Suppressor macrophage treated with lipopolysaccharide for 4 hours (primary cell): ENCODE measurements at places on chromosomes 2 and 18.

- no peak for DNase-seq
Measured at GRCh38 chr2:152238016-152238415, 62.5 kb upstream of the STAM2 start.

DNA sequence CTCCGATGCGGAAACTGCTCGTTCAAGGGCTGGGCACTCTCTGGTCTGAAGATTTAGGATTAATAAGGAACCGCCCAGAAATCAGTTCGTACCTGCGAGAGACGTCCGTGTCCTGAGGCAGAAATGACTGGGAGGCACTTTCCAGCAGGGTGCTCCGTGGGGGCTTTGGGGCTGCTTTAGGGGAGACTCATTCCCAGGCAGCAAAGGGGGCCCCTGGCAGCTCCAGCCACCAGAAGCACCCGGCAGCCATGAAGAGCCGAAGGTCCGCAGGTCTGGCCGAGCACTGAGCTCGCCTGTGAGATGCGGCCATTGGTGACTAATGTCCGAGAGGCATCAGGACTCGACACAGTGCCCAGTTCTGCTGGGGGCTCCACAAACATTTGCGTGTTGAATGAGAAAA is 20.9 kb downstream of the KCNG2 start:
- DNase-seq, result no peak

DNA sequence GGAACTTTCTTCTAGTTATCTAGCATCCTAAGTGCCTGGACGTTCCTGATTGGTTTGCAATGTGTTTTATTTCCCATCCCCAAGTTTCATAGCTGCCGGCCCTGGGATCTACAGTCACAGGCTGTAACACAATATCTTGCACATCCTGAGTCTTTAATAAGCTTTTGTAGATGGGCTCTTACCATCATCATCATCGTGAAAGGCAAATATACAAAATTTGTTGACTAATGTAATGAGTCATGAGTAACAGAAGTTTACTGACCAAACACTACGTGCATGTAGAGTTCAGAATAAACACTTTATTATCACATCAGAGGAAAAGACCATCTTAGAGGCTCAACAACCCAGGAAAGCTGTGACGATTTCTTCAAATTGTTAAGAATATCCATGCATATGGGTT is 8.1 kb upstream of the TYMS start:
- no peak for DNase-seq

DNA sequence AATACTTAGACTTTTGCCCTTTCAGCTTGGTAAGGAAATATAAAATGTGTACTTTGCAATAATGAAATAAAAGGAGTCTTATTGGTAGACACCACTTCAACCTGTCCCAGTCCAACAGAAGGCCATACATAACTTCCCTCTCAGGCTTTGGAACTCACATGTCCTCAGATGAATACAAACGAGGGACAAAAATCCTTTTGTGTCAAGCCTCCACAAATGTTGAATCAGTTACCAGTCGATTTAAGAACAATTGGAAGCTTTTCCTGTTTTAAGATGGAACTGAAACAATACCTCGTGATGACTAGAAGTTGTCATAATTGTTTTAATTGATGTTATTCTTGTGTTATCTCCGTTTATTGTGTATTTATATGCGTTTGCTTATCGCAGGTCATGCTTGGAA is 385.1 kb upstream of the POU3F3 start:
- DNase-seq, result no peak

- no peak for DNase-seq
Measured at GRCh38 chr18:78673516-78674321, 305.9 kb upstream of the SALL3 start.

- no peak for DNase-seq
Measured at GRCh38 chr2:46047290-46047689, 249.9 kb upstream of the EPAS1 start.

- DNase-seq, result no peak
Measured at GRCh38 chr2:223612501-223612900, 10.3 kb upstream of the SCG2 start.

DNA sequence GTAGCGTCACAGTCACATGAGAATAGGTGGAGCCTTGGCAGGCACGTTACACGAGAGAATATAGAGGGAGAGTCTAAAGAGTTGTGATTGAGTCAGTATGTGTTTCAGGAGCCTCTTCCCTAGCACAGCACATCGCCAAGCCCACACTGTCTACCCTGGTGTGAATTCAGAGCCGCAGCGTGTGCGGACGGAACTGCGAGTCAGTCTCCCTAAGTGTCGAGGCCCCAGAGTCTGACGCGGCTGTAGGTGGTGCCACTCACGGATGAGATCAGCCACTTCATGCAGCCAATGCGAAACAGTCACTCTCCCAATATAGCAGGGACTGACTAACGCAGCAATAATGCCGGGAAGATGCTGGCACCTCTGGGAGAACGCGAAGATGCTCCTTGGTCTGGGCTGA is 587.3 kb upstream of the ID2 start:
- no peak for DNase-seq

GRCh38 chr18:12076424-12077140 is 17.1 kb upstream of the ANKRD62 start:
- DNase-seq, result peak; percentile 24

DNA sequence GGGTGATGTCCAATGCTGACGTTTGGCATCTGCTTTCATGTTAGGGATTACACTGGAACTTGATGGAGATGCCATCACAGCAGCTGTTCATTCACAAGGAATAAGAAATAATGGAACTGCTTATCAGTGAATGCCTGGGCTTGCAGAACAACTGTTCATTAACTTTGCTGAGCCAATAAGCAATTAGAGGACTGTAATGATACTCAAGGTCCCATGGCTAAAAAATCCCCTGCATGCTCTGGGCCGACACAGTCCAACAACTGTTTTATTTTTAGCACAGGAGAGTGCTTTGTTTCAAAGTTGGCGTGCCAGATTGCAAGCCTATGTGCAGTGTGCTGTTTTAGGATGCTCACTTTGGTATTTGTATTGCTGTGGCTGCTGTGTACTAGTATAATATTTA is 408.0 kb upstream of the RGPD4 start:
- DNase-seq, result no peak

GRCh38 chr2:62765619-62766376 is 60.3 kb downstream of the EHBP1 start:
- DNase-seq, result no peak

DNA sequence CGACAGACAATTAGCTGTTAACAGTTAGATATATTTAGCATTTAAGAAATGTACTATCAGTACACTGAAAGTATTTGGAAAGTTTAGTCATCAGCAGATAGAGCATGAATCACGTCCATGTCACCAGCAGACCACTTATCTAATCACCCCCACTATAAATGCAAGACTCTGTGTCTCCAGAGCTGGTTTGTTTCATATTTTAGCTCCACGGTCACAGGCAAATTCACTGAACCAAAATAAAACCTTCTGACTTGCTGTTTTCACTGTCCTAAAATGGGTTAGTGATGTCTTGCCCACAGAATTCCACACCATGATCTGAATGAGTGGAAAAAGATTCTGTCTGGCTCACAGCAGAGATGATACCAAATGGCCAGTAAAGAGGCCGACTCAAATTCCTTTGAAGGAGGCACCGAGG is 64.9 kb downstream of the CDH2 start:
- DNase-seq, result no peak

- DNase-seq, result no peak
Measured at GRCh38 chr2:148730085-148730484, 85.5 kb downstream of the EPC2 start.

- DNase-seq, result peak; percentile 50
Measured at GRCh38 chr2:143486976-143487375, 357.8 kb downstream of the ARHGAP15 start.

- no peak for DNase-seq
Measured at GRCh38 chr2:166163775-166164174, 36.0 kb upstream of the SCN1A start.

DNA sequence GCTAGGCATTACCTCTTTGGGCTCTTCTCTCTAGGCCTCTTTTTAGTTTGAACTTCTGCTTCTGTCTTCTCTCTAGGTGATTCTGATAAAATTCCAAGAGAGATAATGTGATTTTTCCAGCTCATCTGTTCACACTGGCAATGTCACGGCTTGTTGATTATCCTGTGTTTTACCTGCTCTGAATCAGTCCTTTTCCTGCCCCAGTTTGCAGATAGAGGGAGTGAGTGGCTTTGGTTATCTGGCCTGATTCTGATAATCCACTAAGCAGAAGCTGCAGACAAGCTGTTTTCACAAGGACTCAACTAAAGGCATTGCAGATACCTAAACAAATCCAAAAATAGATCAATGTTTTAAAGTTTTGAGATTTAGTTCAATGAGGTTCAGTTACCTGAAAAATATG is 111.9 kb downstream of the DCC start:
- DNase-seq, result no peak

DNA sequence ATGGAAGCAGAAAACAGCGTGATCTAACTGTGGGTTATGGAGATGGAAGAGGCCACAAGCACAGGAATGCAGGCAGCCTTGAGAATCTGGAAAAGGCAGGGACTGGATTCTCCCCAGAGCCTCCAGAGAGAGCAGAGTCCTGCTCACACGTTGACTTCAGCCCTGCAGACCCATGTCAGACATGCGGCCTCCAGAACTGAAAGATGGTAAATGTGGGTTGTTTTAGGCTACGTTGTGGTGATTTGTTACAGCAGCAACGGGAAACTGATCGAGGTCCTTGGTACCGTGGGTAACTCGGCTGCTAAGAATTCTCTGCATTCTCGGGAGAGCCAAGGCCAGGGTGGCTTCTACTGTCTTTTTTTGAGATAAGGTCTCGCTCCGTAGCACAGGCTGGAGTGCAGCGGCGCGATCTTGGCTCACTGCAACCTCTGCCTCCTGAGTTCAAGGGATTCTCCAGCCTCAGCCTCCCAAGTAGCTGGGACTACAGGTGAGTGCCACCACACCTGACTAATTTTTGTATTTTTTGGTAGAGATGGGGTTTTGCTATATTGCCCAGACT is 97.1 kb downstream of the ACKR3 start:
- no peak for DNase-seq

- no peak for DNase-seq
Measured at GRCh38 chr2:218882866-218883366, 2.3 kb downstream of the WNT10A start.

DNA sequence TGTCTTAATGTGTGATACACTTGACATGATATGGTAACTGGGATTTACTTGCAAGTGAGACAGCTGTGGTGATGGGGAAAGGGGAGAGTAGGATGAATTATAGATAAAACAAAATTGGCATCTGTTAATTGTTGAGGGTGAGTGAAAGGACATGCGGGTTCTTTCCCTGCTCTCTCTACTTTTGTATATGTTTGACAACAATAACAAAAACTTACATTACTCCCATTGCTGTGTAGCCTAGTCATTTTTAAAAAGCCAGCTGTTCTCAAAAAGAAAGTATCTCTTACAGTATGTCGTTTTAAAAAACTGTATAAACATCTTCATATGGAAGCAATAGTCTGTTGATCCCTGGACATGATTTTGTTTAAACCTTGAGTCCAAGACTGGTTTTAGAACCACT is 117.6 kb downstream of the MYO1B start:
- DNase-seq, result no peak

- DNase-seq, result peak; percentile 39
Measured at GRCh38 chr2:172552547-172553291, 3.2 kb upstream of the PDK1 start.

- DNase-seq, result no peak
Measured at GRCh38 chr2:237956402-237956736, 10.4 kb upstream of the UBE2F start.

- no peak for DNase-seq
Measured at GRCh38 chr2:52084759-52085158, 1052.8 kb upstream of the NRXN1 start.

DNA sequence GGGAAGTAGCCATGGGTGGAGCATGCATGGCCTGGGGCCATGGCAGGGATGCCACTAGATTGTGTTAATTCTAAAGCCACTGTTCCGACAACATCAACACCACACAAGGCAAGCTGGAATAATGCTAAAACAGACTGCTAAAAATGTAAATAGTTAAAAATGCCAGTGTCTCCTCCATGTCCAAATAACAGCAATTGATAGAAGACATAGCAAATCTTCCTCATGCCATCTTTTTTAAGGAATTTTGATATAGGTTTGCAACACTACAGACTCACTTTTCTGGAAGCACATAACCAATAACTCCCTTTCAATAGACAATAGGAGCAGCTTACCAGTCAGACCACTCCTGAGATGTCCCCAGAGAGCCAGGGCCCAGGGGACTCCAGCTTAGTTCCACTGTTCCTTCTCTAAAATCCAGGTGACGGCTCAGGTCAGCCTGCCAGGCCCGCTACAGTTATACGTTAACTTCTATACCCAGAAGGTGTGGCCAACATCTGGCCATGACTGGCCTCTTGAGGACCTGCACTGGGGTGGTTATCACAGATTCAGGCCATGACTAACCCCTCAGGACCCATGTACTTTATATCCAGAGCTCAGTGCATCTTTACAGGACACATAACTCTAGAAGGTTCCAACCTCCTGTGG is 20.3 kb downstream of the TUBB6 start:
- DNase-seq, result no peak

DNA sequence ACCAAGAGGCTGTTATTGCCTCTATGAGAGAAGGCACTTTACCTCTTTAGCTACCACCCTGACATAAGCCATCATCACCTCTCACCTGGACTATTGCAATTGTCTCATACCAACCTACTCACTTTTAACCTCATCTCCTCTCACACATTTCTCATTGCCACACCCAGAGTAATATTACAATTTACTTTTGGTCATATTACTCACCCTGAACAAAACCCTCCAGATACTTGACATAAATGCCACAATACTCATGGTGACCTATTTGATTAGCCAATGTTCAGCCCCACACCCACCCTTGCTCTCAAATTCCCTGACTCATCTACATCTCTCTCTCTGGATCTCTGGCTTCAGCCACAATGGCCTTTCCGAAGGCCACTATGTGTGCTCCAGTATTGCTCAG is 90.9 kb upstream of the CDH7 start:
- DNase-seq, result no peak

GRCh38 chr2:65722028-65722778 is 289.8 kb upstream of the SPRED2 start:
- peak; percentile 16 for DNase-seq

DNA sequence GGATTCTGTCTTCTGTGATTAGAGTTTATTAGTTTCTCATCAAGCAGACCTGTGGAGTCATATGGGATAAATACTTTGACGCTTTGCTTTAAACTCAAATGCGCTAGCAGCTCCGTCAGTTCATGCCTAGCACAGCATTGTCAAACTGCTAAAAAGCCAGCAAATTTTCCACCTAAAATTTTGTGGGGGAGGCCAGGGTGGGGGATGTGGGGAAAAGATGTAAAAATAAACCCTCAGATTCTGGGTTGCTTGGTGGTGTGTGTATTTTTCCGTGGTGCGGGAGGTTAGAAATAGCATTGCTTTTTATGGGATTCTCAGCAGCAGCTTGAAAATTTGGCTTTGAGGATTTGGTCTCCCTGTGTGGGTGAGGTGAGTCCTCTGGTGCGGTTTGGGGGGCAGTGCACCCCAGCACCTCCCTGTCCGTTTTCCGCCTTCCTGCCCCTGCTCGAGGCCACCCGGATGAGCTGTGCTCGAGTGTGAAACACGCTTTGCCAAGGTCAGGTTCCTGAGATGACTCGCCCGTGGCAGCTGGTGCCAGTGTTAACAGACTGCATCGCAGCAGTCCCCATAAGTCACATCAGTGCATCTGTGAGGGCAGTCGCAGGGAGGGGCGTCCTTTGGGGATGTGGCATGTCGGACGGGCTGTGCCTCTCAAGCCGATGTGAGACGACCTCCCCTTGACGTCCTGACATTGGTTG is 65.9 kb downstream of the LDLRAD4 start:
- DNase-seq, result no peak
